A549 (cell line): ENCODE measurements at places on chromosomes 1 and 21.

- no peak for DNase-seq
Measured at GRCh38 chr1:20074725-20075171, 4.8 kb downstream of the PLA2G5 start.

- DNase-seq = no peak
Measured at GRCh38 chr1:7846656-7847055, 6.2 kb downstream of the UTS2 start.

GRCh38 chr1:156711011-156711817, 5.8 kb upstream of the CRABP2 start:
- no peak for DNase-seq

DNA sequence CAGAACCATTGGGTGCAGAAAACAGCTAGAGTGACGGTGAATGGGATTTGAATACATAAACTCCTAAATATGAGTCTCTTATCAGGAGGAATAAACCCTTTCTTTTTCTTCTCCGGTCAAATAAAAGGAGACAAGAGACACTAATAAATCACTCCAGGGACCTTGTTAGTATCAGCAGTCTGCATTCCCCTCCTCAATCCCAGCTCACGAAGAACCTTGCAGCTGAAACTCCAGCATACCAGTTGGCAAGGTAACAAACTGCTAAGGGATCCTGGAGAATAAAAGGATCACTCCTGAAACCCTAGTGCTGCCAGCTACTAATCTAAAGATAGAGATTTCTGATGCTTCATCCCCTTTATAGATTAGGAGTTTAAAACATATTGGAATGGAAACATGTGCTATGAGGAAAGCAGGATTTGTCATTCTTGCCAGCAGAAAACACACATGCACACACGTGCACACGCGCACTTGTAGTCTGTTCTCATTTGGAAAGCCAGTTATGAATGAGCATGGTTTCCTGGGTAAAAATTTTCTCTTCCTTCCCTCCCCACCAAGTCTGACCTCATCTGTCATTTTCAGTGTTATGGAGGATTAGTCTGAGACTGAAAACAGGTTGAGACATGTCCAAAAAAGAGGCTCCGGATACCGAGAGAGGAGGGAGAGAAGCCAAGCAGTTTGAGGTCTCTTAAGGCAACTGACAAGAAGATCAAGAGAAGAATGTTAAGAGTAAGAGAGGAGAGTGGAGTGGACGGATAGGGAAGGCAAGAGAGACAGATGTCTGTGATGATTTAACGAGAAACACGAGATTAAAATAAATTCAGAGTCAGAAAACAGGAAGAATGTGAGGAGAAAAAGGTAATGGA, 10.9 kb downstream of the IER5 start:
- no peak for DNase-seq

DNA sequence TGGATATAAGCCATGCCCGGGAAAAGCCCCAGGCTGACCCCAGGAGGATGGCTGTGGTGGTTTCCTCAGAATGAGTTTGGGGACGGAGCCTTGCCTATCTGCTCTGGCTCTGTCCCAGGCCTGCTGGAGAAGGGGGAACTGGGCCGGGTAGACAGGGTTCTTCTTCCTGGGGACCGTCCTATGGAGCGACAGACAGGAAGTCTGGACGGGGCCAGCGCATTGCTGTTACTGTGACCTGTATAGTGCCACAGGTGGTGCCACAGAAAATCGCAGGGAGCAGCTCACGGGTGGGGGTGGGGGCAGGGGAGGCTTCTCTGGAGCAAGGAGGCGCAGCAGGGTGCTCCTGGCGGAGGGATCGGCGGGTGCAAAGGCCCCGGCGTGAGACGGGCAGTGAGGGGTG, 36.4 kb downstream of the CFAP74 start:
- no peak for DNase-seq

DNA sequence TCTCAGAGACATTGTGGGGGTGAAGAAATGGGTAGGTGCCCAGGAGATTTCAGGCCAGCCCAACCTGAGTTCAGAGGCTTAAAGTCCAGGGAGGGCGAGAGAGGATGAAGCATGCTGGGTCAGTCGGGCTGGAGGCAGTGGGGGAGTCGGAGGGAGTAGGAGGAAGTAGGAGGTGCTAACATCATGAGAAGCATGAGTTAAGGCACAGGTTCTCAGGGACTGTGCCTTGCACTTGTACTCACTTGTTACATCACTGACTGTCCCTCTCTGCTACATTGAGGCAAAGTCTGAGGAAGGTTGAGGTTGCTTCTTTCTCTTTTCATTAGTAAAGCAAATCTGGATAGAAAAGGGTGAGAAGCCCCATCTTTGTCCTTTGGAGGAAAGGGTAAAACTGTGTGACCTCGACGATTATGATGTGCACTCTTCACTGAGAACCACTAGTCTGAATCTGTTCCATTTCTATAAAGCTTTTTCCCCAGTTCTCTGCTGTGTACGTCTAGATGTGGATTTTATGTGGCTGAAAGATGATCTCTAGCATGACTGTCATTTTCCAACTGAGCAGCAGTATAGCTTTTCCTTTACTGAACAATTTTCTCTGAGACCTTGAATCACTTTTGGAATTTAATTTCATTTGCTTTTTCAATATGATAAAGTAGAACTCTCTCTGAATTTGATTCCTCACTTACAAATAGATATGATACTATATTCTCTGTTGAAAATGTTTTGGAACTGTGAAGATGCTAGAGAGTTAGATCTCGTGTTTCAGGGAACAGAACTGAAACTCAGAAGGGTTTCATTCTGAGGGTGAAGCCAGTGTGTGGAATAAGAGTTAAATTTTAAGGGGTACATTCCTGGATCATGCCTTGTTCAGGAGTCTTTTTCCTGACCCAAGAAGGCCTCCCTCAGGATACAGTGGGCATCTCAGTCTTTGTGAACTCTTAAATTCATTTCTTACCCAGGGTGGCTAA, 94.6 kb downstream of the FGGY start:
- DNase-seq = no peak

- no peak for DNase-seq
Measured at GRCh38 chr21:25234857-25235801, 372.2 kb downstream of the MRPL39 start.

DNA sequence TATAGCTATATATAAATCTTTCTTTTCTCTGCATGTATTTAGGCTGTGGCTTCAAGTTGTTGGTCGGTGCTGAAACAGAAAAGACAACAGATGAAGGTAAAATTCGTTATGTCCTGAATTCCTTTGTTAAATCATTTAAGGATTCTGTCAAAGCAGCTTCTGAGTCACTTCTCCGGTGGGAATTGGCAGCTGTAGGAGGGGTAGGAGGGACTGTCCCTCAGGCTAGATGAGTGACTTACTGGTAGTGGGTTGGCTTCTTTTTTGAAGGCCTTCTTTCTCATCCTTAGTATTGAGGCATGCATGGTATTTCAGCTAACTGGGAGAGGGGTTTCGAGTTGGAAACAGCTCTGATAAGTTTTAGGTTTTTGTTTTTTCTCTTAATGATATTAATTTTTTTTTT, 22.1 kb upstream of the NEXN start:
- DNase-seq = no peak

- no peak for DNase-seq
Measured at GRCh38 chr1:79325705-79326104, 319.2 kb upstream of the ADGRL4 start.

DNA sequence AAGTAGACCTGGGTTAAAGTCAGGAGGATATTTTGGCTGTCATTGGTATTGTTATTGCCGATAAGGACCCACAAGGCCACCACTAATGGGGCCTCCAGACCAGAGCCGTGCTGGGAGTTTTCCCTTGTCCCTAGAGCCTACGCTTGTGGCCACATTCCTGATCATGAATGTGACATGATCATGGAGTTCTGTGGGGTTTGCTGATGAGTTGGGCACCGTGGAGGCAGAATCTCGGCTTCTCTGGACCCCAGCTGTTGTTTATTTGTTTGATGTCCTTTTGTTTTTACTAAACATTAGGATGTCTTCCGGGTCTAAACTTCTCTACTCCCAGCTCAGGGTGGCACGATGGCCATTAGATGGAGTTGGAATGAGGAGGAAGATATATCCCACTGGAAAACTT, 74.9 kb upstream of the TMPRSS2 start:
- no peak for DNase-seq

DNA sequence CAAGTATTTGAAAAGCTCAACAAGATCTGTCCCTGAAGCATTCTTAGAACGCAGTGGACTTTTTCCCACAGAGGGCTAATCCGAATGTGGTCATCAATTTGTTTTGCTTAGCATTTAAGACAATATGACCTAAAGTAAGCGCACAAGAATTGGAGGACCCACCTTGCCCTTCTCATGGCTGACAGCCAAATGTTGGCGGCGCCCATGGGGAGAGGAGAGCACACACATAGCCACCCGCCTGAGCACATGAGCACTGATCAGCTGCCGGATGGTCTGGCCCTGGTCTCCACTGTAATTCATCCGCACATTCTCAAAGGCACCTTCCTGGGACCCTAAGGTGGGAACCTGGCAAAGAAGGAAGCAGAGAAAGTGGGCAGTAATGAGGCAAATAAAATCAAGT, 52.4 kb downstream of the UBR4 start:
- DNase-seq = no peak
